ENCODE measurements at places on chromosomes 13 and 19.

GRCh38 chr19:5615756-5616327 lies 6.7 kb downstream of the SAFB2 start:
- DNase-seq = no peak

GRCh38 chr19:51724543-51724942 lies 752 bp upstream of the HAS1 start:
- DNase-seq = no peak

DNA sequence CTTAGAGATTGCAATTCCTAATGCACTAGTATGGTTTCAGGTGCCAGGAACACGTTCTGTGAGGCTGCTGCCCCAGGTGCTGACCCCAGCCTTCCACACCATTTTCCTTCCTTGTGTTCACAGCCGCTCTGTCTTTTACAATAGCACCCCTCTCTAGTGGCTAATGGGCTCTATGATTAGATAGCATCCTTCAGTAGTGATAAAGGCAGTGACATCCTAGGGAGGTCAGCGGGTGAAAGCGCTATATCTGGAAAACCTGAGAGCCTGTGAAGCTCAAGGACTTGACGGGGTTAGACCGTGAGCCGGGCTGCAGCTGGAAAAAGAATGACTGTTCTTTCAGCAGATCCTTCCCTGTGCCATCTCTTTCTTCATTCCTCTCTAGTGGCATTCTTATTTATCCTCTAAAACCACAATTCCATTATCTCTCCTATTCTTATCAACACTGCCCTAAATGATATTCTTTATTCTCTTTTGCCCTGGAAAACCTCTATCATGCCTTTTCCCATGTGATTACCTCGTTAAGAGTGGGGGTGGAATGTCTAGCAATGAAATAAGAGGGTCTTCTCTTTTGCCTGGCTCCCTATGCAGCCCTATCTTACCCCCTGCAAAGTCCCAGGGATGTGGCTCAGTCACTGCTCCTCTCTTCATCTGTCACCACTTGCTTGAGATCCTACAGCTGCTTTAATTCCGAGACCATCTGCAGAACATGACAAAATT lies 21.8 kb downstream of the ALOX5AP start:
- DNase-seq = no peak

DNA sequence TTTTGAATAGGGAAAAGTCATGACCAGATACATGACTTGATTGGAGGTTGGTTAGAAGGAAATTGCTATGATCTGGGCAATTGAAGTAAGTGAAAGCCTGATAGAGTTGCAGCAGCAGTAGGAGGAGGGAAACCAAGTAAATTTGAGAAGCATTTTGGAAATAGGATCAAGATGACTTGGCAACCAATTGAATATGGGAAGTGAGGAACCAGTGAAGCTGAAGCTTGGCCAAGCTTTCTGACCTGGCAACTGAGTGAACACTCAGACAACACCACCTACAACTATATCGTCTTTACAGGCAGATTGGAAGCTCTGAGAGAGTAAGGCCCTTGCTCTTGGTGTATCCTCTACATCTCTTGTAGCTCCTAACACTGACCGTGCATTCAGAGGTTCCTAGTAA lies 16.2 kb upstream of the KATNAL1 start:
- no peak for DNase-seq

GRCh38 chr13:28466151-28466550 lies 28.8 kb downstream of the FLT1 start:
- no peak for DNase-seq

- no peak for DNase-seq
These were observed 31.8 kb downstream of the EFNA2 start for GRCh38 chr19:1317274-1318003.

- DNase-seq = peak; percentile 97
These were observed 8.8 kb downstream of the FXYD3 start for GRCh38 chr19:35124098-35125060.

- DNase-seq = peak; percentile 3
These were observed 2783.8 kb downstream of the PCDH9 start for GRCh38 chr13:64446372-64446771.

DNA sequence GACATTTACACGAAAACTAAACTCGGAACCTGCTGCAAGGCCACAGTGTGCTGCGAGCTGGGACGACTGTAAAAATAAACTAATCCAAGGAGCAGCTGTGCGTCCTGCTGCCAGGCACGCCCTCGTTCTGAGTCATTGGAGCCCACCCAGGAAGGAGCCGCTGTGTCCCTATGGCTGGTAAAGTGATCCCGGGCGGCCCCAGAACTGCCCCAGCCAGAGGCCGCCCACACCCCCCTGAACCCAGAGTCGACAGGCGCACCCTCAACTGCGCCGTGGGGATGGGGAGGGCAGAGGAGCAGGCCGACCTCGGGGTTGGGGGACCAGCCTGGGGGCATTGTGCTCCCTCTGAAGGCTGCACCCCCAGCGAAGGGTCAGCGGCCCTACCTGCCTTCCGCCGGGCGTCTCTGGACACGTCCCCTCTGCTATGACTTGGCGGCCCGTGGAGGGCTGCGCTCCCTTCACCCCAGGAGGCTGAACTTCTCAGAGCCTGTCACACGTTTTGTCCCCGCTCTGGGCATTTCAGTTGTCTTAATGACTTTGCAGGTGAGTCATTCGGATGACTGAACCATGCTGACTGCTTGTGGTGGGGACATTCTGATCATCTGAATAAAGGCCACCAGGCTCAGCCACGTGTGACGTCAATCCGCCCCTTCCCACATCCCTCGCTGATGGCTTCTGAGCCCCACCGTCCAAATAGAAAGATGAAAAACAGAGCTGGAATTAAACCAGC lies 42.7 kb downstream of the ADPRHL1 start:
- DNase-seq = no peak

- DNase-seq = no peak
These were observed 39.5 kb downstream of the MPHOSPH8 start for GRCh38 chr13:19672990-19673389.

DNA sequence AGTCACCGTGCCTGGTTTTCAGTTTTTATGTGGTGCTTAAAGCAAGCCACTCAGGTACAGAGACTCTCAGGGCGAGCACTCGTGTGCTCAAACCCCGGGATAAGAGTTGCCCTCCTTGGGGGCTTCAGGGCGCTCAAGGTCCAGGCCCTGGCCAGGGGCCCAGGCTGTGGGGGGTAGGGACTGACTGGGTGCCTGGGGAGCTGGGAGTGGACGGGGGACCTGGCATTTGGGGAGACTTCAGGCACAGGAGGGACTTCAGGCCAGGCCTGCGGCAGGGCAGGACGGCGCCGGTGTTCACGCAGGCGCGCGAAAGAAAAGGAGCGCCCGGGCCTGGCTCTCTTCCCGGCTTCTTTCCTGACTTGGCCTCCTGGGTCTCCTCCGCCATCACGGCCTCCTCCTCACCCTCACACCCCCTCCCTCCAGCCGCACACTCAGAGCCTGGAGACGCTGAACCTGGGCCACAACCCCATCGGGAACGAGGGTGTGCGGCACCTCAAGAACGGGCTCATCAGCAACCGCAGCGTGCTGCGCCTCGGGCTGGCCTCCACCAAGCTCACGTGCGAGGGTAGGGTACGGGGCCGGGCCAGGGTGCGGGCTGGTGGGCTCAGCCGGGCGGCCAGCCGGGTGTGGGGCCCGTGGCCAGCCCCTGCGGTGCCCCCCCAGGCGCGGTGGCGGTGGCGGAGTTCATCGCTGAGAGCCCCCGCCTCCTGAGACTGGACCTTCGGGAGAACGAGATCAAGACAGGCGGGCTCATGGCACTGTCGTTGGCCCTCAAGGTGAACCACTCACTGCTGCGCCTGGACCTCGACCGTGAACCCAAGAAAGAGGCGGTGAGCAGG lies 16.1 kb downstream of the NKPD1 start:
- no peak for DNase-seq

GRCh38 chr13:82993417-82993816 lies 888.9 kb downstream of the SLITRK1 start:
- DNase-seq = no peak

DNA sequence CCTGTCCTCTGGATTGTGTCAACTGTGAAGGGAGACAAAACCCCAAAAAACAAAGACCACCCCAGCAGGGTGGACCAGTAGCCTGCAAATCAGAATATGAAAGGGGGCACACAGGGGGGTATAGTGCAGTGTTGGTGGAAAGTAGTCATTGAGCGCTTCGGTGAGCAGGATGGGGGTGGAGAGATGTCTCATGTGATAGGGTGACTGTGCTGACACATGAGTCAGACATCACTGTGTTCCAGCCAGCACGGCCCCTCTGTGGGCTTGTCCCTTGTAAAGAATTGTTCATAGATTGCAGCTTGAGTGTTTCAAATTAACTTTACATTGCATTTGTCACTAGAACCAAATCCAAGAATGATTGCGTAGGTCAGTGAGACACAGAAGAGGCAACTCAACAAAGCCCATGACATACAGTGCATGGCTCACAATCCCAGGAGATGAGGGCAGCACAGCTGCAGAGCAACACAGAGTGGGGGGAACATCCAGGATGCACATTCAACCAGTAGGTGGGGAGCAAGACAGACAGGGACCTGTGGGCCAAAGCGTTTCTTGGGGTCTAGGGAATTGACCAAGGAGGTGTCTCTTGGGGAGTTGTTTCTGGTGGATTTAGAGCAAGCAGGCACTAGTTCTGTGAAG lies 7.5 kb downstream of the ZNF440 start:
- no peak for DNase-seq

- no peak for DNase-seq
These were observed 439 bp downstream of the DZIP1 start for GRCh38 chr13:95643936-95644598.

DNA sequence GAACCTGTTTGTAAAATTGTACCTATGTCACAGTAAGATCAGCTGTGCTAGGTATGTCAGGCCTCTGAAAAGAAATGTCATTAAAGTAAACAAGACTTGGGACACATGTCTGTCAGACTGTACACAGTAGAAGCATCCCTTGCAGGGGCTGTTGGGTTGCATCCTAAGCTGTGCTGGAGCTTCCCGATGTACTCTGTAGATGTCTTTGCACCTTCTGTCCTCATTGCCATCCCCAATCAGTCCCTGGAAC lies 48.7 kb upstream of the GPR183 start:
- no peak for DNase-seq
